ENCODE measurements at places on chromosomes 16 and 17.

GRCh38 chr16:25270577-25270976, 12.9 kb upstream of the ZKSCAN2 start:
- no peak for DNase-seq

- no peak for DNase-seq
Measured at GRCh38 chr16:80144191-80144590, 396.6 kb upstream of the DYNLRB2 start.

DNA sequence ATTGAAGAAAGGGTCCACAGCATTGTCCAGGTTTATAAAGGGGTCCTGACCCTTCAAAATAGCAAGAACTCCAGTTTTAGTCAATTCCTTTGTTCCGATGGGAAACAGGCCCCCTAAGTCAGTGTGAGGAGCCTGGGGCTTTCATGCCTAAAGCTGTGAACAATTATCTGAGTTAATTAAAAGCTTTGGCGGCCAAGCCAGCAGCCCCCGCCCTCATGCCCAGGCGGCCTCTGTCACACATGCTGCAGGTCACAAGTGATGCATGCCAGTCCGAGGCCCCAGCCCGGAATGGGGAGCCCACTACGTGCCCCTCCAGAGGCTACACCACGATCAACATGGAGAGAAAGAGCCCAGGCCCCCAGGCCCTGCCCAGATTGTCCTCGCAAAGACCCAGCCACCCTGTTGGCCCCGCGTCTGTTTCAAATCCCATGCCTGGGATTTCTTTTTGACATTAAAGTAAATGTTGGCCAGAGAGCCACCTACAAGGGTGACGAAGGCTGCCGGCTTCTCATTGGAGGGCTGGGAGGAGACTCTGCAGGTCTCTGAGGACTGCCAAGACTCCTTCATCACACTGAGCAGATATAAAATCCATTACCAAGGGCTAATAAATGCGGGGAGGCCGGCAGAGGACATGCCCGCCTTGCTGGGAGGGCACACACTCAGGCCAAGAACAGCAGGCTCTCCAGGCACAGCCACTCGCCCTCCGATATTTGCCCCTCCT, 14.5 kb upstream of the PITPNM3 start:
- DNase-seq = no peak

GRCh38 chr17:77810536-77810935, 148.0 kb upstream of the TNRC6C start:
- no peak for DNase-seq

GRCh38 chr17:66429680-66430079, 127.3 kb downstream of the PRKCA start:
- DNase-seq = no peak

- no peak for DNase-seq
Measured at GRCh38 chr17:77189148-77189547, 48.4 kb downstream of the SEC14L1 start.

DNA sequence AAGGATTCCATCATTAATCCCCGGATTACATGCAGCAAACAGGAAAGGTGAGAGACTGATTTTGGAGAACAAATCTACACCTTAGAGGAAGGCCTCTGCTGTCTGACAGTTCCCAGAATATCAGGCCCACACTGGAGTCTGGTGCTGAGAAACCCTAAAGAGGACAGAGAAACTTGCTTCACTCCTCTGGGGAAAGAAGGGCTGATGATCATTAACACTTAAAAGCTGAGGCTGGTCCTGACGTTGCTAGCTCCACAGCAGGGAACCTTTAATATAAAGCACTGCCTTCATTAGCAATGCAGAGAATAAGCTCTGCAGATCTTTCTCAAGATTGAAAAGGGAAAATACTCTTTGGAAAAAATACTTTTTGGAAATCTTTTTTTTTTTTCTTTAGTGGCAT, 1472.4 kb upstream of the GOT2 start:
- no peak for DNase-seq
